ENCODE measurements at places on chromosomes 16 and 17.

DNA sequence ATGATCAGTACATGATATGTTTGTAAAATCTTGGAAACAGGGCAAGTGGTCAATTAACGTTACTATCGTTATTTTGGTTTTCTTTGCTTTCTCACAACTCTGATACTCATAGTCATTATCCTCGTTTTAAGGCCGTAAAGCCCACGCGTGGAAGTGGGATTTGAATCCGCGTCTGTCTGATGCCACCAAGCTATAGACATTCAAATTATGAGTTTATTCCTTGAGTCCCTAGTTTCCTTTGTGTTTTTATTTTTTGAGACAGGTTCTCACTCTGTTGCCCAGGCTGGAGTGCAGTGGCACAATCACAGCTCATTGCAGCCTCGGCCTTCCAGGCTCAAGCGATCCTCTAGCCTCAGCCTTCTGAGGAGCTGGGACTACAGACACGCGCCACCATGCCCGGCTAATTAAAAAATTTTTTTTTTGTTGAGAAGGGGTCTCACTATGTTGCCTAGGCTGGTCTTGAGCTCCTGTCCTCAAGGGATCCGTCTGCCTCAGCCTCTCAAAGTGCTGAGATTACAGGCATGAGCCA is 1.0 kb downstream of the DCTN5 start:
- no peak for DNase-seq

DNA sequence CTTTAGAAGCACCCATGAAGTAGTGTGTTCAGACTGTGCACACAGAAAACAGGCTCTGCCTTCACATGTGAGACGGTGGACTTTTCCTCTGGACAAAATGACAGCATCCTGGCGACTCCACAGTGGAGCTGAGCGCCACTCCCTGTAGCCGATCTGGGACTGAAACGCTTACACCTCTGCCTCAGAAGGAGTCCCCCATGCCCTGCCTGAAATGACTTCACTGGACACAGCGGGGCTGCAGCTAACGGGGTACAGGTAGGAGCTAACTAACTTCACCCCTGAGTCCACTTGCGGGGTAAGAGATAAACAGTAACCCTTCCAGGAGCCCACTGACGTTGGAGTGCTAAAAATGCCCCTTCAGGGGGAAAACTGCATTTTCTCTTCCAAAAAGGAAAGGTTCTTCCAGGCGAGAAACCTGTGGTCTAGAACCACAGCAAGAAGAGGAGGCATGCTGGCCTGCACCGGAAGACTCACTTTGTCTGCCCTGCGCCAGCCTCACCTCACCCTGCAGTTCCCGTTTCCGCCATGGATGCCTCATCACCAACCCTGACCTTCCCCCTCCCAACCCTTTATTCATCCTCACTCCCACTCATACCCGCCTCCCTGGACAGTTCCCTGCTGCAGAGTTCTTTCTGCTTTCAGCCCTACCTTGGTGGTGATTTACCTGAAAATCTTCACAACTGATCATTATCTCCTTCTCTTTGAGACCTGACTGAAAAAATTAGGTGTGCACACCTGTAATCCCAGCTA is 19.4 kb upstream of the ENDOV start:
- no peak for DNase-seq

DNA sequence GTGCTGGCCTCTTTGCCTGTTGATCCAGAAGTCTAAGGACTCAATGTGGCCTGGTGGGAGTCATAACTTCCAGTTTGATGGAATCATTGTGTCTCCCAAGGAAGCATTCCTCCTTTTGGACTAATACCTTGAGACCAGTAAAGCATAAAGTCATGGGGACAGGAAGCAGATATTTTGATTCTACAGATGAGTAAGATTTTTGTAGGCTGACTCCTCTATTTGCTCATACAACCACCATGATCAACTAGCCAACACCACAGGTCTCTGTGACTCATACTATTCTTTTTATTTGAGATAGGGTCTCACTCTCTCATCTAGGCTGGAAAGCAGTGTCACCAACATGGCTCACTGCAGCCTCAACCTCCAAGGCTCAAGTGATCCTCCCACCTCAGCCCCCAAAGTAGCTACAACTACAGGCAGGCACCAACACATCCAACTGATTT is 6.2 kb downstream of the MT2A start:
- DNase-seq = no peak

DNA sequence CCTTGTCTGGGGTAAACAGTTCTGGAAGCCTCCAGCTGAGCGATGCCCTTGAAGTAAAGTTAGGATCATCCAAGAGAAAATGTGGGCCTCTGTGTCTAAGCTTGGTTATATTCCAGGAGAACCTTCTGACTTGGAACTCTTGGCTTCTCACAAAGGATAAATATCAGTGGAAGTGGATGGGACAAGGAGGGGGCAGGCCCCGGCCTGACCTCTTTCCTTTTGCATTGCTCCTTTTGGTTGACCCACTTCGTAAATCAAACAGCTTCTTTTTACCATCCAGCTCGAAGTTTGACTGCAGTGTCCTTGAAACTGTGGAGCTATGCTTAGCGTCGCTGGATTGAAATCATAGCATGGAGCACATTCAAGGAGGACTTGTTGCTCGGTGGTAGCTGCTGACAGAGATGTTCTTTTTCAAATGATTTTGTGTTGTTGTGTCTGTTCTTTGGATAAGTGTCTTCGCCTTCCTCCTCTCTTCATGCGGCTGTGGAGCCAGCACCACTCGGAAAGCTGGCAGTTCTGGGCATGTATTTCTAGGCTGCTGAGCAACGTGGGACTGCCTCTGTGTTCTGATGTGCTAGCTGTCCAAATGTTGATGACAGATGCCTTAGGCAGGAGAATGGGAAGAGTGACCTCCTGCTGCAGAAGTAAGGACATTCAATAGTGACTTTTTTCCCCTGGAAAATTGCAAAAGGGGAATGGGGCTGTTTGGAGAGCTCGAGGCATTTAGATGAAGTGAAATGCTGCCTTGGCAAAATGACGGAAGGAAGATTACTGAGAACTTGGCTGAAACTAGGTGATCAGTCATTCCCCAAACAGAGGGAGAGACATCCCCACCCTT is 4.5 kb downstream of the MINK1 start:
- no peak for DNase-seq

GRCh38 chr16:79492036-79492435 is 108.5 kb downstream of the MAF start:
- no peak for DNase-seq

DNA sequence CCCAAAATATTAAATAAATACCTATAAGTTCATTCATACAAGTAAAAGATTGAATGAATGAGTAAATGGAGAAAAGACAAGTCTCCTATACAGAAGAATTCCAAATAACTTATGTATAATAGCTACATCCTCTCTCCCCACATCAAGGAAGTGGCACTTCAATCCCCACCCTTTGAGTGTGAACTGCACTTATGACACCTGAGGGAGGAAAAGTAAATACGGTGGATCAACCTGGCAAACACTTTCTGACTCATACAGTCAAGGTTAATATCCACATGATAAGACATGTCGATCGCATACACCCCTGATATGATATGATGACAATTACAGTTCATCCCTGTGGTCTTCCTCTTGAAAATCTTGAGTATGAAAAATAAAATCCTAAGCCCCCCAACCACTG is 18.0 kb downstream of the SLFN12L start:
- no peak for DNase-seq

DNA sequence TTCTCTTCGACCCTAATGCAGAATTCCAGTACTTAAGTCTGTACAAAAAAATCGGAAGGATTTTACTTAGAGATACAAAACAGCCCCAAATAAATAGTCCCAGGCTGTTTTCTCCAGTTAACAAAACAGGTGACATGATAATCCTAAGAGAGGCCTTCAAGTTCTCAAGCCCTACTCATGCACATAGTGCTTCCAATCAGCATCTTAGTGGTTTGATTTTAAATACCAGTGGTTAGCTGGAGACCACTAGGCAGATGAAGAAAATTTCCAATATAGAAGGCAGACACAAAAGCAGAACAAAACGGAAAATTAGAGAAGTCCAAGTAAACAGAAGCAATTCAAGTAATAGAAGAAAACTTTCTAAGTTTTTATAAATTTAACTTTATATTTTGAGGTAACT is 5.2 kb upstream of the OR4D2 start:
- no peak for DNase-seq

- no peak for DNase-seq
These were observed 16.2 kb upstream of the KPNA2 start for GRCh38 chr17:68019336-68019674.

GRCh38 chr16:25063865-25064264 is 47.7 kb upstream of the LCMT1 start:
- no peak for DNase-seq

- DNase-seq = no peak
These were observed 191.0 kb upstream of the RPL38 start for GRCh38 chr17:74012465-74012864.

DNA sequence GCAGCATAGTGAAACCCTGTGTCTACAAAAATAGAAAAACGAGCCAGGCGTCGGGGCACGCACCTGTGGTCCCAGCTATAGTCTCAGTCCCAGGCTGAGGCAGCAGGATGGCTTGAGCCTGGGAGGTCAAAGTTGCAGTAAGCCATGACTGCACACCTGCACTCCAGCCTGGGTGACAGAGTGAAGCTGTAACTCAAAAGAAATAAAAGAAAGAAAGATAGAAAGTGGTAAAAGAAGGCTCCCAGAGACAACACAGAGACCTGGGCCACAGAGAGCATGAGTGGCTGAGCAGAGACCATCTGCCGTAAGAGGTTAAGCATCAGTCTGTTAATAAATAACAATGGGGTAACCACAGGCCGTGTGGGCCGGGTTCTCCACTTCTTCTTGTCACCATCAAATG is 15.3 kb upstream of the HEXD start:
- no peak for DNase-seq

DNA sequence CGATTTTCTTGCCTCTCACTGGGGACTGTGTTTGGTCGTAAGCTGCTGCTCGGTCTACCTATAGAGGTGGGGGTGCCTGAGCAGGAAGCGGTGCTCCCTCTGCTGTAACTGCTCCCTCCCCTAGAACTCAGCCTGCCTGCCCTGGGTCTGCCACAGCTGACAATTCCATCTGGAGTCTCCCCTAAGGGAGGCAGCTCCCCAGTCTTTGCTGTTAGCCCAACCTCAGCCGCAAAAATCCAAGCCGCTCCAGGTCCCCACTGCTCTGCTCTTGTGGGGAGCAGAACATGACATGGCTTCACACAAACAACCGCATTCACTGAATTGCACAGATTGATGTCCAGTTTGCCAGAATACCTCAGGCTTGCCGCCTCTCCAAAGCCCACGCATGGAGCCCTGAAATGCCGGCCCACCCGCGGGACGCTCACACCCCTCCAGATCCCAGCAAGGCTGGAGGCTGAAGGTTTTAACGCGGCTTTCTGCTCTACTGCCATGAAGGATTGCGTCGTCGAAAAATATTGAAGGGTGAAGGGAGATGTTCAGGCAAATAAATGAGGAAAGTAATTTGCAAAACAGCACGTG is 221.5 kb upstream of the FOXF1 start:
- DNase-seq = no peak

DNA sequence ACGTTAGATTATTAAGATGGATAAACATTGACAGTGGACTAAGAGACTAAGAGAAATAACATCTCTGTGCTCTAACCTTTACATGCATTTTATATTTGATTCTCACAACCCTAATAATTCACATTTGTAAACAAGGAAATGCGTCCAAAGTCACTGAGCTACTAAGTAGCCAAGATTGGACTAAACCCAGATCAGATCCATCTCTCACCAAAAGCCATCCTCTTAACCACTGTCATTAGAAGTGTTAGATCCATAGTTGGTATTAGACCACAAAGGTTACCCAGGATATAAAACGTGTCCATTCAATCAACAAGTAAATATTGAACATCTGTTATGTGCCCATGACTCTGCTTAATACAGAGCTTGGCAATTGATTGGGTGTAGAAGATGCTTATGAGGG is 5.2 kb downstream of the HSD17B2 start:
- DNase-seq = no peak

DNA sequence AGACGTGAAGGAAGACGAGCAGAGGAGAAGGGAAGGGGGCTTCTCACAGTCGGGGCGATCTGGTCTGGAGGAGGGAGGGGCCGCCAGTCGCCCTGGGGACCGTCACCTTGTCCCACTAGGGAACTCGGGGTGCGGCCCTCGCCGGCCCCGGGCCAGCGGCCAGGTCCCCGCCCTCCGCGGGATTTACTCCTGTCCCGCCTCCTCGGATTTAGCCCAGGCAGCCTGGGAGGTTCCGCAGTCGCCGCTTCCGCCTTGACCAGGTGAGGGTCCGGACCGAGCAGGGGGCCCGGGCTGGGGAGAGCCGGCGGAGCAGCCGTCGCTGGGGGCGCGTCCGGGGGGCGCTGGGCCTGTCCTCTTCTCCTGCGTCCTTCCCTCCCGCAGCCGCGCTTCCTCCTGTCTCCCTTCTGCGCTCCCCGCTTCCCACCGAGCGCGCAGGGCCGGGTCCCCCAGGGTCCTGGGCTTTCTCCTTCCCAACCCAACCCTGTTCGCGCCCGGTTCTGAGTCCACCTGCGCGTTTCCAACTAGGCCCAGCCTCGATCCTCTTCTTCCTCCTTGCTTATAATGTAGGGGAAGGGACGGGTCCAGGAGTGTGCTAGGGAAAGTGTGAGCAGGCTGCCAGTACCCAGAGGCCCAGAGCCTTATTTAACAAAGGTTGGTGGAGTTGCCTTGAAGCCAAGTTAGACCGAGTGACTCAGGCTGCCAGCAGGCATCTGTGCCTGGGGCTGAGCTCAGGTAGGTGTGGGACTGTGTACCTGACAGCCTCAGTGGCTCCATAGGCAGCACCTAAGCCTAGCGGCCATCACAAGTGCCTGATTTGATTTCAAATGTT is at the start of gene TNK1:
Gene TNK1, plus strand, starts transcription at position 235 of the 829 bp plus-strand sequence. CDS start 1,838 bp downstream, outside the sequence.
- no peak for DNase-seq

GRCh38 chr17:74271281-74271680 is 2.8 kb upstream of the DNAI2 start:
- DNase-seq = no peak

DNA sequence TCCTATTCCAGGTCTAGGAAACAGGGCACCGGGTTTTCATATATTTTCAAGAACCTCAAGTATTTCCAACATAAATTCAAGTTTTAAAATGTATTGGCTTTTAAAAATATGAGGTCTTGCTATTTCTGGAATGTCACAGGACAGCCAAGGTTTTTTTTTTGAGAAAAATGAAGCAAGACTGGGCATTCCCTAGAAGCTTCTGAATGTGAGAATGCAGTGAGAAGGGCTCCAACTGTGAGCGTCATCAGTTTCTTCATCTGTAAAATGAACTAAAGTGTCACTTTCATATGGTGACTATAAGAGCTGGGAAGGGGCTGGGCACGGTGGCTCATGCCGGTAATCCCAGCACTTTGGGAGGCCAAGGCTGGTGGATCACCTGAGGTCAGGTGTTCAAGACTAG is 455.8 kb upstream of the MAF start:
- DNase-seq = no peak

- no peak for DNase-seq
These were observed 2.4 kb upstream of the CAPN15 start for GRCh38 chr16:525123-525519.

DNA sequence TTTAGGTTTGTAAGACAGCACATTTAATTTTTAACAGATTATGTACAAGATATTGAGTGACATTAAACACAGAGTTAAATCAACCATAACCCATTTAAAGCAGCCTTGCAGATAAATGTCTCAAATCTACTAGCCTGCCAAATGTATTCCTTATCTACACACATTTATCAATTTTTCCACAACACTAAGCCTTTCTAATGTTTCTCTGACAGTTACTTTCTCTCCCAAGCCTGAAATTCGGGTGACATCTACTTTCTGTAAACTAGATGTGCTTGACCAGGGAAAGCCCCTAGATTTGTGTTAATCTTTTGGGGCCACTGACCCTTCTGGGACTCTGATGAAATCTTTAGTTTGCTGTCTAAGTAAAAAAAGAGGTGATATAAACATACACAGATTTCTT is 69.0 kb downstream of the CDH13 start:
- DNase-seq = no peak
